ENCODE measurements at places on chromosomes 7 and 10.

DNA sequence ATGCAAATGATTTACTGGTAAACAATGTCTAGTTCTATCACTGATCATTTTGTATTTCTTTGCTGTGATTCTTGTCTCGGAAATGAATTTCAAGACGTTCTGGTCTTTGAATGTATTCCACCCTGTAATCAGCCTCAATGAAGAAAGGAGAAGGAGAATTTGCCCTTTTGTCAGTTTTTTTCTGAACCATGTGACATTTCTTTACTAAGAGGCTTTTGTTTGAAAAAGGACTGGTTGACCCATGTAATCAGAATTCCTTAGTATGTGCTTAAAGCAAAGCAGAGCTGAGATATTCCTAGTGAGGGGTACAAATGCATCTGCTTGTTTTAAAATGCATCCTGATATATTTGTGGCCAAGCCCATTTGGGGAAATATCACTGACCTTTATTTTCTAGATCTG, 581.6 kb downstream of the ETV1 start:
- DNase-seq: no peak

- no peak for DNase-seq
Observed at GRCh38 chr10:116720241-116720643, 22.1 kb downstream of the HSPA12A start.

DNA sequence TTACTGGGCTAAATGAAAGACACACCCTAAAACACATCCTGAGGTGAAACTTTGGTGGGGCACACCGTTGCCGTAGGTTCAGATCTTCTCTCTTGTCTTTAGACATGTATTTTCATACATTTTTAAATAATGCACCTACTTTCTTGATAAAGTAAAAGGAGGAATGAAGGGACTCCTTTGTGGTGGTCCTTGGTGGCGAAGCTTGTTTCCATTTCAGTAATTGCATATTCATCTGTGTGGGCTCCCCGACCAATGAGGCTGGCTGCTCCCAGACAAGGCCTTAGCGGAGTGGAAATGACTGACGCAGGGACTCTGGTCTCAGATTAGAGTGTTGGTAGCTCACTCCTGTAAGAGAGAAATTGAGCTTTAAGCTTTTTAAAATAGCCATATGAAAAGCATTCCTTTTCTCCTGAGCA, 815 bp downstream of the CCSER2 start:
- DNase-seq: peak; percentile 24

- DNase-seq: no peak
Observed at GRCh38 chr10:27857616-27858015, 112.0 kb upstream of the MKX start.

- DNase-seq: no peak
Observed at GRCh38 chr7:73905360-73905759, 44.4 kb downstream of the TMEM270 start.

DNA sequence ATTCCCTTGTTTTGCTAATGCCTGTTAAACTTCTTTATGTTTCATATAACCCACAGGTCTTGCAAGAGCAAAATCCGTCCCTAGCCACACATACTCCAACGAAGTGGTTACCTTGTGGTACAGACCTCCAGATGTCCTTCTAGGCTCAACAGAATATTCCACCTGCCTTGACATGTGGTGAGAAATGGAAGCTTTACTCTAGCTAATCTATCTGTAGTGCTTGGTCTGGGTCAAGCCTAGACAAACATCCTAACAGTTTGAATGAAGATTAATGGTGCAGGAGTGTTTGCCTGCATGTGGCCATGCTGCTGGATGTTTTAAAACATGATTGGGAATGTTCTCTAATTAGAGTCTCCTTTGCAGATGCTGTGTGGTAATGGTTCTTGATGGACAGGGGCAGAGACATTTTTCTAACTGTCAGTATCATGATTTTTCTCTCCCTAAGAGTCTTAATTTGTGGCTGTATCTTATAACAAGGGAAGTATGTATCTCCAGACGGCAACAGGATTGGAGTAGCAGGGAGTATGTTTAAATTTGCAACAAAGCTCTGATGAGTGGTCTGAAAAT, 308.5 kb upstream of the FZD1 start:
- no peak for DNase-seq

- DNase-seq: no peak
Observed at GRCh38 chr10:78177491-78178185, 144.0 kb downstream of the RPS24 start.

DNA sequence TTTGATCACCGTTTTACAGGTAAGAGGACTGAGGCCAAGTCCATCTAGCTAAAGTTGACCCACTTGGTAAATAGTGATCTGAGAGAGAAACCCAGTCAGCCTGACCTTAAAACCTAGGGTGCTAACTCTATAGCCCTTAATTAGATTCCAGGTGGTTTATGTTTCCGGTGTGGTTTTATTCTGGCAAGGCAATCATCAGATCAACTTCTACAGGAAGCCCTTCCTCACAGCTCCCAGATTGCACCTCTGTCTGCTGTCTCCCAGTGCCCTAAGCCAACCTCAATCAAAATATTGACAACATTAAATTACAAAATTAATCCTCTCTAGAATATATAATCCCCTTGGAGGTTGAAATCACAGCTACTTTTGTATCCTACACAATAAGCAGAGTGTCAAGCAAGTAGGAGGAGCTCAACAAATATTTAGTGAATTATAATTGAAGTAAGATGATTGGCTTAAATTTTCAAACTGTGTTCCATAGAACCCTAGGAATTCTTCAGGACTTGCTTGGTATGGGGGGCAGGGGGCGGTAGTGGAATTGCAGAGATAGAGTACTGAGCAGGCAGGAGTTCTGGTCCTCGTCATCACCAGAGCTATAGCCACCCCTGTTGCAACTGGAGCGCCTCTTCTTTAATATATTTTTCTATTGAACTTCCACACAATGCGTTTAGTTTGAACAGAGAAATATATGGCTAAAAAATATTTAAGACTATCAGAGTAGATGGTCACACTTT, 692.8 kb upstream of the LRRN3 start:
- DNase-seq: no peak

- DNase-seq: no peak
Observed at GRCh38 chr7:34655384-34655783, 2.6 kb upstream of the NPSR1 start.

DNA sequence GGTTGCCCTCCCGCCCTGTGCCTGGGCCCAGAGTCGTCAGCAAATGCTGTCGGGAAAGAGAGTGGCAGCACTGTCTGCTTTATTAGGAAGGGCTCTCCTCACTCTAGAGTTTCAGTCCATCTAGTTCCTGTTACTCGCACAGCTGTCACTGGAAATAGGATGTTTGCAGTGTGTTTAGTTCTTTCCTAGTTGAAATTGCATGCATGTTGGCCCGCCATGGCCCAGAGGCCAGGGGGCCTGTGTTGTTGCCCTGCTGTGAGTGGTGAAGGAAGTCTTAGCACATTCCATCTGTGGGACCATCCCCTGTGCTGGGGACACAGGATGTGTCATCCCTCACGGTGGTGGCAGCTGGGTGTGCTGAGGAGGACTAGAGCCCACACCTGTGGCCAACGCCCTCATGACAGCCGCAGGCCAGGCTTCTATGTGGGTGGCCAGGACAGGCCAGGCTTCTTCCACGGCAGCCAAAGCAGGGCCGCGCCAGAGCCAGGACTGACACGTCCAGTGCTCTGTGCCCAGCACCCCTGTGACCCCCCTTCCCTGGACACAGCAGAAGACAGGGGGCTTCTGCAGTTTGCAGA, 45.4 kb downstream of the ZNF467 start:
- no peak for DNase-seq

DNA sequence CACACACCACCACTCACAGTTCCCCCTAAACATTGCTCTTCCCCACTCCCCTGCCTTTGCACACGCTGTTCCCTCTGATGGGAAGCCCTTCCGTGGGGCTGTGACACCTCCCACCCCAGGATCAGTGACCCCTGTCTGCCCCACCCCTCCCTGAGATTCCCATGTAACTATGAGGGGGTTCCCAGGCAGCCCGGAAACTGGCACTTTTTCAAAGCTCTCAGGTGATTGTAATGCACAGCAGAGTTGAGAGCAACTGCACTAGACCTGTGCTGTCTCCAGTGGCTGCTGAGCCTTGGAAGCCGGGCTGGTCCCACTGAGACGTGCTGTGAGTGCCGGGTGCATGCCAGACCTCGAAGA, 29.8 kb downstream of the GPRIN2 start:
- no peak for DNase-seq

DNA sequence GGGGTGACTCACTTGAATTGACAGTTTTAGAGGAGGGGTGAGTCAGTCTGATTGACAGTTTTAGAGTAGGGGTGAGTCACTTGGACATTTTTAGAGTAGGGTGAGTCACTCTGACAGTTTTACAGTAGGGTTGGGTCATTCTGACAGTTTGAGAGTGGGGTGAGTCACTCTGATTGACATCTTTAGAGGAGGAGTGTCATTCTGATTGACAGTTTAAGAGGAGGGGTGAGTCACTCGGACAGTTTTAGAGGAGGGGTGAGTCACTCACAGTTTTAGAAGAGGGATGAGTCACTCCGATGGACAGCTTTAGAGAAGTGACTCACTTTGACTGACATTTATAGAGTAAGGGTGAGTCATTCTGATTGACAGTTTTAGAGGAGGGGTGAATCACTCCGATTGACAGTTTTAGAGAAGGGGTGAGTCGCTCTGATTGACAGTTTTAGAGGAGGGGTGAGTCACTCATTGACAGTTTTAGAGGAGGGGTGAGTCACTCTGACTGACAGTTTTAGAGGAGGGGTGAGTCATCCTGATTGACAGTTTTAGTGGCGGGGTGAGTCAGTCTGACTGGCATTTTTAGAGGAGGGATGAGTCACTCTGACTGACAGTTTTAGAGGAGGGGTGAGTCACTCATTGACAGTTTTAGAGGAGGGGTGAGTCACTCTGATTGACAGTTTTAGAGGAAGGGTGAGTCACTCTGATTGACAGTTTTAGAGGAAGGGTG, 595.9 kb downstream of the DNAJB6 start:
- no peak for DNase-seq

- DNase-seq: no peak
Observed at GRCh38 chr7:25841575-25841974, 310.4 kb upstream of the NFE2L3 start.

DNA sequence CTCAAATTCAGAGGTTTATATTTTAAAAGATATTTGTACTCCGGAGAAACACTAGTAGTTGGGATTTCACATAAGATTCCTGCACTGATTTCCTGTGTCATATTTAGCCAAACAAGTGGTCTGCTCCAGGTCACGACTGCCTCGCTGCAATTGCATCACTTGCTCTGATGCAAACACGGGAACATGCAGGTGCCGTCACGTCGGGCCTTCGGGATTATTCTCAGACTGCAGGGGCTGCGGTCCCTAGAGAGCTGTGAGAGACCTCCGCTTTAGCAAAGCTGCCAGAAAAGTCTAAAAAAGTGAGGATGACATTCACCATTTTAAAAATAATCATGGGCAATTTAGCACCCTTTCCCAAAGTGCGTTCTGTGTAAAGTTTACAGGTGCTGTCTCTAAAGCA, 93.5 kb upstream of the DDC start:
- no peak for DNase-seq

DNA sequence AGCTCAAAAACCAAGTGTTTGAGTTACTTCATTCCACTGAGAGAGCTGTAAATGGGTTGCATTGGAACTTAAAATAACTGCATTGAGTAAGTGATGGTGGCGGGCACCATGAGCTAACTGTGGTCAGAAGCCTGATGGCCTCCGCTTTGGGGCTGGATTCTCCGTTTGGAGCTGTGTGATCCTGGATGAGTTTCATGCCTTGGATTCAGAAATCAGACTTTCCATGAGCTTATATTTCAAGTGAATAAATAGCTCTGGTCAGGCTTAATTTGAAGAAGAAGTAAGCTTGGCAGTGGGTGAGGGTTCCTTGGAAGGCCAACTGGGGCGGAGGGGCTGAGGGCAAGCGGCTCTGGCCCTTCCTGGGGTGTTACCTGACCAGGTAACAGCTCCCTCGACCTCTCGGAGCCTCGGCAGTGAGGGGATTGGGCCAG, 5.6 kb downstream of the HTRA1 start:
- no peak for DNase-seq

Measured in endothelial cell (in vitro differentiated cells).